ENCODE measurements at places on chromosomes 12 and 14.

- DNase-seq, result no peak
These were observed 19.1 kb upstream of the SYNE2 start for GRCh38 chr14:63833728-63834127.

GRCh38 chr14:23388996-23389395 lies 12.2 kb downstream of the CMTM5 start:
- no peak for DNase-seq

DNA sequence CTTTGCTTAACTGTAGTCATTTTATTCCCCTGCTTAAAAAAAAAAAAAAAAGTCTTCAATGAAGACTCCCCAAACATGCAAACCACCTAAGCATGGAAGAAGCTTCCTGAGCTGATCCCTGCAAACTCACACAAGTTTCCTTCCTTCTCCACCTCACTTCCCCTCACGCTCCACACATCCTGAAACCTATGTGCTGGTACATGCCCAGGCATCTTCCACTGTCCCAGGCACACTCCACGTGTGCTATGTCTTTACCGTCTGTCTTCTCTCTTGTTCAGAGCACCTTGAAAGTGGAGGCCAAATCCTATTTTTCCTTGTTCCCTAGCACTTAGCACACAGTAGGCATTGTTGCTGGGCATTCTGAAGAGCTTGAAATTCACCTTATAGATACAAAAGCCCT lies 13.4 kb downstream of the LRIG3 start:
- DNase-seq, result no peak

GRCh38 chr12:19130224-19131024 lies 891 bp downstream of the PLEKHA5 start:
- DNase-seq, result no peak

- DNase-seq, result no peak
These were observed 62.2 kb downstream of the PRMT8 start for GRCh38 chr12:3553221-3553620.

All from stimulated activated CD8-positive, alpha-beta memory T cell treated with anti-CD3 and anti-CD28 coated beads, Interleukin-15, amount 100 ng/mL, for 24 hours (primary cell).